ENCODE measurements at places on chromosomes 1 and 21.
A peak's percentile ranks its signal among the peaks of the same experiment; 100 is the strongest.

- no peak for DNase-seq
Measured at GRCh38 chr1:17098446-17099317, 20.6 kb downstream of the PADI2 start.

DNA sequence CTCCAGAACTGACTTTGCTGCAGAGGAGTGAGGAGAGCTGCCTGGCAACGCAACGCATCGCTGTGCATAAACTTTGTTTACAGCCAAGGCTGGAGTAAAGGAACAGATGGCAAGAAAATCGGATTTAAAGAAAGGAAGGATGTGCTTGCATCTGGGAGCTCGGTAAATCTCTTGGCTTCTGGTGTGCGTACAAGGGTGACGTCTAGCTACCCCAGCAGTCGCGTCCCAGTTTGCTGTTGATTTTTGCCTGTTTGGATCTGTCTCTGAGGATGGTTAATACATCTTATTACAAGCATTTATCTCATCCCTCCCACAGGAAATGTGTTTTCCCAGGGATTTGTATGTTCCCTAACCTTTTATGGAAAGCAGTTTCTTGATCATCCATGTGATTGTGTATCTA lies 73.3 kb upstream of the RALGPS2 start:
- peak; percentile 54 for DNase-seq

DNA sequence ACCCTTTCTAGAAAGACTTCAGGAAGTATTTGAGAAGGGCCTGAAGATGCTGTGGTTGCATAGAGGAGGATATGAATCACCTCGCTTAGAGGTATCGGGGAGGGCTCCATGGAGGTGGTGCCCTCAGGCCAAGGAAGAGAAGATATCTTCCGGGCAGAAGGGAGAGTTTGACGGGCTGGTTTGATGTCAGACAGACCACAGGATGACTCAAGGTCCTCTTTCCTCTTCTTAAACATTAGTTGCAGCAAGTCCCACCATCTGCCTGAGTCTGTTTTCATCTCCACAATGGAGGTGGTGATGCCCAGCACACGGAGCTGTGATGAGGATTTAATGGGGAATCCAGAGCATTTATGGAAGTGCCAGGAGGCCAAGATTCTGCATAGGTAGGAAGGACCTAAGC lies 25.1 kb upstream of the RUNX3 start:
- DNase-seq = no peak

GRCh38 chr1:228804640-228805413 lies 69.5 kb downstream of the RHOU start:
- DNase-seq = no peak

- no peak for DNase-seq
Measured at GRCh38 chr1:100428160-100428559, 75.9 kb downstream of the CDC14A start.

- no peak for DNase-seq
Measured at GRCh38 chr1:48679859-48680258, 96.8 kb downstream of the BEND5 start.

- DNase-seq = no peak
Measured at GRCh38 chr1:227318853-227319607, 738 bp upstream of the CDC42BPA start.

- no peak for DNase-seq
Measured at GRCh38 chr21:44742418-44743153, 31.2 kb upstream of the TSPEAR start.

DNA sequence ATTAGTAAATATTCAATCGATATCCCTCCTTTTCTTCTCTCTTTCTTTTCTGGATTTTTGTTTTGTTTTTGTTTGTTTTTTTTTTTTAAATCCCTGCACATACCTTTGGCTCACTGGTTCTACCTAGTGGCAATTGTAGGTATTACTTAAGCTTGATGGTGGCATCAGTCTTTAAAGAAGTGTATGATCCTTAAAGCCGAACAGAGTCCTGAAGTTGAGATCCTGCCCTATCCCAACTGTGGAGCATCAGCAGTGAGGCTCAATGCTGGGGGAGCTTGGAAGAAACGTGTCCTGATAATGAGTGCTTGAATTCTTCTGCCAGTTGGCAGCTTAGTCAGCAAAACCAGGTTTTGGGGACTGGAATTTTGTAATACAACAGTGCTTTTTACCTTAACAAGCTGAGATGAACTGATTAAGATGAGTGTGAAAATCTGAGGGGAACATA lies 60.8 kb downstream of the FASLG start:
- peak; percentile 25 for DNase-seq

DNA sequence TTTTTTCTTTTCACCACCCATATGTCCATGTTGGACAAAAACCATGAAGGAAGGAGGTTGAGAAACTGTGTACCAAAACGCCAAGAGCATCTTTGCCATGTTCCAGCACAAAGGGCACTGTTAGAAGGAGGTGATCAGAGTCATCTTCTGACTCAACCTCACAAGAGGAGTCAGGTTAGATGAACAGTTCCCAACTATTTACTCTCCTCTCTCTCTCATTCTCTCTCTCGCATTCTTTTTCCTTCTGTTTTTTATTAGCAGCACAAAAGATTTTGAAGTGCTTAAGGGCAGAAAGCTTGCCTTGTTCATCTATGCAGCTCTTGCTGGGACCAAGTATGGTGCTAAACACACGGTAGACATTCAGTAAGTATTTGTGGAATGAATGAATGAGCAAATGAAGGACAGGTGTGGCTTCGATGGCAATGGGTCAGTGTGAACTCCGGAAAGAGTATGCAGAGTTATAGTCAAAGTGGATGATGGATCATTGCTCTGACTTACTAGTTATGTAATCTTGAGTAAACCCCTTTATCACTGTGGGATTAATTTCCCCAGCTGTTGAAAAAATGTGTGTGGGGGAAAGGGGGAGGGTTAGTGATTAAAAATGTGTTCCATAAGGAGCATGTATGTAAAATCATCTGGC lies 33.9 kb downstream of the DDR2 start:
- DNase-seq = no peak

- no peak for DNase-seq
Measured at GRCh38 chr1:32539584-32540571, 651 bp downstream of the ZBTB8A start.

GRCh38 chr1:214123061-214123784 lies 135.4 kb downstream of the PROX1 start:
- DNase-seq = peak; percentile 42

DNA sequence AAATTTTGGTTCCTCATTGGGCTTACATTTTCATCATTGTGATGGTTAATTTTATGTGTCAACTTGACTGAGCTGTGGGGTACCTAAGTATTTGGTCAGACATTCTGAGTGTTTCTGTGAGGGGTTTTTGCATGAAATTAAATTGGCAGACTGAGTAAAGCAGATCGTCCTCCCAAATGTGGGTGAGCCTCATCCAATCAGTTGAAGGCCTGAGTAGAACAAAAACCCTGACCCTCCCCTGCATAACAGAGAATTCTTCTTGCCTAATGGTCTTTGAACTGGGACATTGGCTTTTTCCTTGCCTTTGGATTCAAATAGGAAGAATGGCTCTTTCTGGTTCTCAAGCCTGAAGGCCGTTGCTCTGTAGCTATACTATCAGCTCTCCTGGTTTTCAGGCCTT lies 59.1 kb upstream of the JUN start:
- no peak for DNase-seq

DNA sequence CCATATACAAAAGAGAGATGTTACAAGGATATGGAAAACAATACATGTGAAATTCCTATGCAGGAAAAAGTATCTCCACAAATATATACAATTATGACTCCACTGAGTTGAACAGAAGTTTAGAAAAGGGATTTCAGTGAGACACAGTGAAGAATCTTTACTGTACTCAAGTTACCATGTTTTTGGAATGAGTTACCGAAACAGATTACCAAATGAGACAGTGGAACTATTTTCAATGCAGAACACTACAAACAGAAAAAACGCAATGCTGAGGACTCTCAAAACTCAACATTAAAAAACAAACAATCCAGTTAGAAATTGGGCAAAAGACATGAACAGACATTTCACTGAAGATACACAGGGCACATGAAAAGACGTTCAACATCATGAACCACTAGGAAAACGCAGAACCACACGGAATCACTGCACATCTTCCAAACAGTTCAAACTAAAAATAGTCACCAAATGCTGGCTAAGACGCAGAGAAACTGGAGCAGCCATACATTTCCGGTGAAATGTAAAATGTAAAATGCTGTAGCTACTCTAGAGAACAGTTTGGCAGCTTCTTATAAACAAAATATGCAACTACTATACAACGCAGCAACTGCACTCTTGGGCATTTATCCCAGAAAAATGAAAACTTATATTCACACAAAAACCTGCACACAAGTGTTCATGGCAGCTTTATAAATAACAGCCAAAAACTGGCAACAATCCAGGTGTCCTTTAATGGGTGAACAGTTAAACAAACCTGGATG lies 118.7 kb downstream of the UBR4 start:
- DNase-seq = no peak

DNA sequence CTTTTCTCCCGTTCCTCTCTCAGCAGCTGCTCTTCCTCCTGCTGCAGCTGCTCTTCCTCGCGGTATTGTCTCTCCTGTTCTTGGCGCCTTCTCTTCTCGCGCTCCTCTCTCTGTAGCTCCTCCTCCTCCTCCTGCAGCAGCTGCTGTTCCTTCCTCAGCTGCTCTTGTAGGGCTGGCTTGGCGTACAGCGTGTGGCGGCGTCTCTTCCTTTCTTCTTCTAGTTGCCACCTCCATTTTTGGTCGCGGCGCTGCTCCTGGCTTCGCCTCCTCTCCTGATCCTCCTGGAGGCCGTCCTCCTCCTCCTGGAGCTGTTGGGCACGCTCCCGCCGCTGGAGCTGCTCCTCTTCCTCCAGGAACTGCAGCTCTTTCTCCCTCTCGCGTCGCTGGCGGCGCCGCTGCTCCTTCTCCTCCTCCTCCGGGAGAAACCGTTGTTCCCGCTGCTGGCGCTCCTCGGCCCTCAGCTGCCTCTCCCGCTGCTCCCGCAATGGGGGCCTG lies 4.8 kb downstream of the TCHH start:
- DNase-seq = no peak

DNA sequence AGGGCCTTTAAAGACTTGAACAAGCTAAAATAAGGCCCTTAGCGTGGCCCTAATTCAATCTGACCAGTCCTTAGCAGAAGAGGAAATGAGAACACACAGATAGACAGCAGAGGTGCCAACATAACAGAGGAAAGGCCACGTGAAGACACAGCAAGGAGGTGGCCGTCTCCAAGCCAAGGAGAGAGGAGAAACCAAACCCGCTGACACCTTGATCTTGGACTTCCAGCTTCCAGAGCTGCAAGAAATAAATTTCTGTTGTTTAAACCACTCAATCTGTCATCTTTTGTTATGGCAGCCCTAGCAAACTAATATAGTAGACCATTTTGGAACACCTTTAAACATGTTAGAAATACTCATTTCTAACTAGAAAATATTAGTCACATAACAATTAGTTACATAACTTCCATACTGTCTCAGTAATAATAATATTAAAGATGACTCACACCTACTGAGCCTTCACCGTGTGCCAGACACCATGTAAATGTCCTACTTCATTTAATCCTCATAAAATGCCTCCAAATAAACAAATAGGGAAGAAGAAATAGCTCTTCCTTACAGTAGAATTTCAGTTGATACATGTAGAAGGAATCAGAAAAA lies 47.9 kb downstream of the S1PR1 start:
- DNase-seq = no peak

GRCh38 chr1:2785631-2786328 lies 15.7 kb downstream of the TTC34 start:
- no peak for DNase-seq
